Osteoblast (primary cell): ENCODE measurements at places on chromosomes 7 and 10.

DNA sequence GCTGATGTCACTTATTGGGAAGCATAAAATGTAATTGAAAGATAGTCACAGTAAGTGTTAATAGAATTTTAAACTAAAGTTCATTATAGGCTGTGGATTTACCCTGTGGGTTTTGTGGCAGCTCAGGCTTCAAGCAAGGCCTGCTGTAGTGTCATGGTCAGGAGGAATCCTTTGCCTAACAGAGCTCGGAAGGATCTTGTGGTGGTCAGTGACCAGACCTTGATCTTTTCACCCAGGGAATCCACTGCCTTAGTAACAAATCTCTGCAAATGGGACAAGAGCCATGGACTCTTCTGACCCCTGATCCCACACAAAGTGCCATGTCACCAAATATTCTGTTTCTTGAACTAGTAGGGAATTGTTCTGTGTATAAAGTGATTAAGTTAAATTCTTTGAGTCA is 20.6 kb upstream of the HDAC9 start:
- no peak overlapping the region for H3K27ac ChIP-seq
- H3K4me3 ChIP-seq = no peak overlapping the region
- no peaks in the 10 kb centered on the region for H3K27me3 ChIP-seq
- no peak for DNase-seq

DNA sequence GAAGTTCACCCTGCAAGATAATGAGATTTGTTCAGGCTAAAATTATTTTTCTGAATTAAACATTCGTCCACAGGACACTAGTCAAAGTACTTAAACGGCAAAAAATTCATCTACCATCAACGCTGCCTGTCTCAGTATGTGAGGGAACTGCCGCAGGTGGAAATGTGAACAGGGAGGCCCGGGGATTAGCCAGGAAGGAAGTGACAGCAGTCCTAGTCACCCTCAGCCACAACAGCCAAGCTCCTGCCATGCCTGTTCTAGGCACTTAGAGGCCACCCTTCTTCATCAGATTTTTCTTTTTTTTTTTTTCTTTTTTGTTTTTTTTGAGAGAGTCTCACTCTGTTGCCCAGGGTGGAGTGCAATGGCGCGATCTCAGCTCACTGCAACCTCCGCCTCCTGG is 9.4 kb downstream of the NUDT5 start:
- peaks cover 25% of the 10 kb centered on the region for H3K36me3 ChIP-seq
- H3K27me3 ChIP-seq = no peaks in the 10 kb centered on the region
- H3K27ac ChIP-seq = no peak overlapping the region
- no peak for DNase-seq

GRCh38 chr10:79262131-79262530 is 85.1 kb upstream of the PPIF start:
- peak overlapping the region; percentile 42 for H3K27ac ChIP-seq
- peaks cover 24% of the 10 kb centered on the region for H3K36me3 ChIP-seq

- H3K27ac ChIP-seq = no peak overlapping the region
- DNase-seq = no peak
- no peak overlapping the region for H3K4me3 ChIP-seq
- H3K4me1 ChIP-seq = no peaks in the 10 kb centered on the region
Measured at GRCh38 chr10:52108236-52108635, 205.8 kb upstream of the DKK1 start.

DNA sequence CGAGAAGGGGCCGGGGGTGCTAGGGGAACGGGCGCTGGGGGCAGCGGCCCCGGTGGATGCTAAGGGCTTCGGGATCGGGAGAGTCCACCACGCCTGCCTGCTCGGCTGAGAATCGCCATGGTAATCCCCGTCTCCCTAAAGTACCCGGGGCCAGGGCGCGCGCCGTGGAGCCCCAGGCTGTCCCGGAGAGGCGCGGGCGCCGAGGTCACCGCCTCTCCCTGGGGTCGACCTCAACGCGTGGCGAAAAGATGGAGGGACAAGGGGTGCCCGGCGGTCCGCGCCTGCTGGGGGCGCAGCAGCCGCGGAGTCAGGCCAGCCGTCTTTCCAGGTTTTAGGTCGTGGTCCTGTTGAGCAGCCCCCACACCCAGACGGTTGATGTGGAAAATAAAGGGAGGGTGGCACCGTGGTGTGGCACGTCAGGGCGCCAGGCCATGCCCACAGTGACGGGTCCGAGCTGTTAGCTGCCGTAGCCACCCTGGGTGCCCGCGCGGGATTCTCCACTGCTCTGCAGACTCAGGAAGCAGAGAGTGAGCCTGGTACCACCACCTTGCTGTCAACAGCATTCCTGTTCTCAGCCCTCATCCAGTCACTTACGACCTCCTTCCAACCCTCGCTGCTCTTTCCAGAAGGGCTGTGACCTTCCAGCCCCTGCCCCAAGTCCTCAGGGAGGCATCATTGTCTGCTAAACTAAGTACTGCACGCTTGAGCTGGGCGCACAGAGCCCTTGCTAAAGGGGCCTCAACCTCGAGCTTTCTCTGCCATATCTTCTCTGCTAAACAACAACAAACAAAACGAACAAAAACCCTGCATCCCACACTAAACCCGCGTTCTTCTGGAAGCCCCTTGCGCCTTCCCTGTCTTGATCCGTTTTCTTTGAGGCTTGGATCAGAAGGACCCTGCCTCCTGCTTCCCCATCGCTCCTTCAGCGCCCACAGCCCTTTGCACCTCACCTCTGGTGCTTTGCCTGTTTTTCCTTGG is 666 bp downstream of the SMKR1 start:
- peak overlapping the region; percentile 74 for H3K4me3 ChIP-seq
- H3K36me3 ChIP-seq = no peaks in the 10 kb centered on the region
- H3K27ac ChIP-seq = no peak overlapping the region
- H3K4me1 ChIP-seq = peaks cover 9% of the 10 kb centered on the region
- DNase-seq = no peak
- peaks cover 12% of the 10 kb centered on the region for H3K27me3 ChIP-seq

- H3K27ac ChIP-seq = no peak overlapping the region
- H3K4me3 ChIP-seq = no peak overlapping the region
- H3K36me3 ChIP-seq = no peaks in the 10 kb centered on the region
- no peak for DNase-seq
- no peaks in the 10 kb centered on the region for H3K27me3 ChIP-seq
Measured at GRCh38 chr7:14630048-14630447, 272.5 kb downstream of the DGKB start.

DNA sequence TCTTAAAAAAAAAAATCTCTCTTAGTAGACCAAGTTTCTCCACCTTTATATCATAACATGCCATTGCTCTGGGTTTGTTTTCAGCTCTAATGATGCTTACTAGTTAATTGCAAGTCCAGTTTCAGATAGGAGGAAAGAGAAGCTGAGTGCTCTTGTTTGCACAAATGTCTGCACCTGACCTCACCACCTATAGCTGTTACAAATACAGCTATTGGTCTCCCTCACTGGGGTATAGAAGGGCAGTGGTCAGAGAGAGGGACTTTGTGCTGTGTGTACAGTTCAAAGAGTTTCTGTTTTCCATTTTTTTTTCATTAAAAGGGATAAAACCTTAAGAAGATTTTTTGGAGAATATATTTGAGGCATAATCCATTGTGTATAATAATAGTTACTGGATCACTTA is 52.7 kb downstream of the TAS2R16 start:
- DNase-seq = no peak
- H3K4me3 ChIP-seq = no peak overlapping the region
- no peaks in the 10 kb centered on the region for H3K4me1 ChIP-seq
- no peak overlapping the region for H3K27ac ChIP-seq

DNA sequence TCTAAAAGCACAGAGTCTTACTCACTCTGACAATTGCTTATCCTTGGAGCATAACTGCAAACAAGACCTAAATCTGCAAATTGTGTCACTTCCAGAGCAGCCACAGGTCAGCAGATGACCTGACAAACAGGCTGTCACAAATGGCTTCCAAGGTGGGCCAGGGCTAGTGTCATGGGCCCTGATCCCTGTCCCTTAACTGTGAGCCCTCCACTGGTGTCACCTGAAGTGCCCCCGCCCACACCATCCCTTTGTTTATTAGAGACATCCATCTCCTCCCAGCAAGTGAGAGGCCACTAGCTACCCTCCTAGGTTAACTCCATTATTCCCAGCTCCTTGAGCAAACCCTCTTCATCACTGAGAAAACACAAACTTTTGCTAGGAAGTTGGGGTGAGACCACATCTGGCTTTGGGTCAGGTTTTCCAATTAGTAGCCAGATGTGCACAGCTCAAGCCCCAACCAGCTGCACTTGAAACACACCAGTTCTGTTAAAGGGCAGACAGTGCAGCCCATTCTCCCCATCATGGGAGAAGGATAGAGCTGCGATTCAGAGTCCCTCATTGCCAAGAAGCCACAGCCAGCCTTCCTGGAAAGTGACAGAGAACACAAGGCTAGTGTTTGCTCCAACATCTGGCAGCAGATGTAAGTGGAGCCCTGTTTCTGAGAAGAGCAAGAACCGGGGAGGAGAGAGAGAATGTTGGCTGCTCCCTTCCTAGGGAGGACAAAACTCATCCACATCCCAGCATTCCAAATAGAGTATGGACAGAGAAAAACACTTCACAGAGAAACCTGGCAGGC is 75.7 kb upstream of the NANOS1 start:
- no peak overlapping the region for H3K27ac ChIP-seq
- no peaks in the 10 kb centered on the region for H3K36me3 ChIP-seq
- H3K4me3 ChIP-seq = no peak overlapping the region
- H3K4me1 ChIP-seq = peaks cover 10% of the 10 kb centered on the region
- H3K27me3 ChIP-seq = peaks cover 2% of the 10 kb centered on the region

DNA sequence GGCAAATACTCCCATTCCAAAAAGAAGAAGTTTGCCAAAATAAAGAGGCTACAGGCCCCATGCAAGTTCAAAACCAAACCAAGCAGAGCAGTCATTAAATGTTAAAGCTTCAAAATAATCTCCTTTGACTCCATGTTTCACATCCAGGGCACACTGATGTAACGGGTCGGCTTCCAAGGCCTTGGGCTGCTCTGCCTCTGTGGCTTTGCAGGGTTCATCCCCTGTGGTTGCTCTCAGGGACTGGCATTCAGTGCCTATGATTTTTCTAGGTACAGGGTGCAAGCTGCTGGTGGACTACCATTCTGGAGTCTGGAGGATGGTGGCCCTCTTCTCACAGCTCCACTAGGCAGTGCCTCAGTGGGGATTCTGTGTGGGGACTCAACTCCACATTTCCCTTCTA is 971.6 kb upstream of the MBL2 start:
- no peak overlapping the region for H3K4me3 ChIP-seq
- no peaks in the 10 kb centered on the region for H3K27me3 ChIP-seq
- no peaks in the 10 kb centered on the region for H3K4me1 ChIP-seq
- no peak for DNase-seq

DNA sequence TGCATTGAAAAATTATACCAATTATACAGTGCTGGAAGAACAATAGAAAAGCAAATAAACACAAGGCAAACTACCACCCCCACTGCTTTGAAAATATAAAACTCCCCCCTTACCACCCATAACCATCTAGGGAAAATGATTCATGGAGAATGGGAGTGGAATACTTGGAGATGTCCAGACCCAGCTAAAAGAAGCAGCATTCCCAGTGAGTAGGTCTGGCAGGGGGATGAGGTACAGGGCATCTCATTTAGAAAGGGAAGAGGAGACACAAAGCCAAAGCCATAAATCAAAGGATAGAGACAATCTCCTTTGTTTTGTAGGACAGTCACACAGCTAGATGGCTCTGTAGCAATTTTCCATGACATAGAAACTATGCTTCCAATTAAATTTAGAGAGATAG is 36.0 kb upstream of the DGKI start:
- H3K27me3 ChIP-seq = no peaks in the 10 kb centered on the region

DNA sequence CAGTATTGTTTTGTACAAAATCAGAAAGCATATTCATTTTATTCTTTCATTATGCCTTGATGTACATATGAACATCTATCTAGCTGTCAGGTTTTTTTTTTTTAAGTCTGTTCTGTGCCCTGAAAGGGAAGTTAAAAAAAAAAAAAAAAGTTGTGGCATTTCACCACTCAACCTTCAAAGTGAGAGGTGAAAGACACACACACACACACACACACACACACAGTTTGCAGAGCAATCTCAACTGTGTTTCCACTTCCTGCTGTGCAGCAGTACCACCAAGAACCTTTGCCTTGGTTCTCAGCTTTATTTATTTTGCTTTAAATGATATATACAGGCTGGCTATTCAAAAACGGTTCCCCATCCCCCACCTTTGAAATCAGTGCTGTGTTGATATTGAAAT is 955.6 kb downstream of the GATA3 start:
- no peak overlapping the region for H3K4me3 ChIP-seq
- H3K27ac ChIP-seq = no peak overlapping the region
- DNase-seq = no peak
- H3K36me3 ChIP-seq = no peaks in the 10 kb centered on the region

GRCh38 chr7:13327669-13328068 is 640.2 kb downstream of the ARL4A start:
- H3K4me1 ChIP-seq = no peaks in the 10 kb centered on the region
- H3K4me3 ChIP-seq = no peak overlapping the region
- H3K27ac ChIP-seq = no peak overlapping the region
- no peak for DNase-seq
- no peaks in the 10 kb centered on the region for H3K36me3 ChIP-seq

DNA sequence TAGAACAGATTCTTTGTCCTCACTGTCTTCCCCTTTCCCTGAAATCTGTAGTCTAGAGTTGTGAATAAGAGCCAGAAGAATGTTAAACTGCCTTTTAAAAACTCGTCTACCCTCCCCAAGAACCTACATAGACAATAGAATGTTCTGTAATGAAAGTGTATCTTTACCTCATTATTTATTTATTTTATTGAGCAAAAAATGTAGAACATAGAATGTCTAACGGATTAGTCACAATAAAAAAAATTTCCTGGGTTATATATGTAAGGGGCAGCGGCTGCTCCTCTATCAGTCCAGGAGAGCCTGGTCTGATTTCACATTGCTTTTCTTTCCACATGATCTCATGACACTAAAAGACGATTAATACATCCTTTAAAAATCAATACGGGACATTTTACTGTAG is 135.7 kb downstream of the SDK1 start:
- no peak overlapping the region for H3K4me3 ChIP-seq
- H3K36me3 ChIP-seq = no peaks in the 10 kb centered on the region
- peak overlapping the region; percentile 36 for H3K27ac ChIP-seq
- DNase-seq = peak; percentile 61

DNA sequence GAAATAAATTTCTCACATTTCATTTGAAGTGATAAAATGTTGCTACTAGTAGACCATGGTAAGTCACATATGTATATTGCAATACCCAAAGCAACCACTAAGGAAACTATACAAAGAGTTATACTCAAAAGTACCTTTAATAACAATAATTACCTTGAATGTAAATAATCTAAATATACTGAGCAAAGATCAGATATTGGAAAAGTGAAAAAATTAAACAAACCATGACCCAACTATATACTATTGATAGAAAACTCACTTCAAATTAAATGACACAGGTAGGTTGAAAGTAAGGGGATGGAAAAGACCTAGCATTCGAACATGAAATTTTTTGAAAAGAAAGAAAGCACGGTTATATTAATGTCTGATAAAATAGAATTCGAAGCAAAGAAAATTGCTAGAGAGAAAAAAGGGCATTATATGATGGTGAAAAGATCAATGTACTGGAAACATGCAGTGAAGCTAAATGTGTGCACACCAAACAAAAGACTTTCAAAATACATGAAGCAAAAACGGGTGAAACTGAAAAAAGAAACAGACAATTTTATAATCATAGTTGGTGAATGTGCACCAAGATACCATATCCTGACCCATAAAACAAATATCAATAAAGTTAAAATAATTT is 29.1 kb downstream of the TFPI2 start:
- no peaks in the 10 kb centered on the region for H3K27me3 ChIP-seq
- no peak overlapping the region for H3K4me3 ChIP-seq
- H3K27ac ChIP-seq = no peak overlapping the region
- H3K4me1 ChIP-seq = no peaks in the 10 kb centered on the region
- DNase-seq = no peak
